Stimulated activated CD8-positive, alpha-beta memory T cell treated with anti-CD3 and anti-CD28 coated beads, Interleukin-4, amount 100 ng/mL, for 1 hour (primary cell): ENCODE measurements at places on chromosomes 3 and 15.

- DNase-seq, result no peak
These were observed 21.3 kb downstream of the MME start for GRCh38 chr3:155101398-155101797.

GRCh38 chr3:193909387-193909786 is 226.6 kb upstream of the HES1 start:
- no peak for DNase-seq

GRCh38 chr15:93803421-93804152 is 427.8 kb upstream of the MCTP2 start:
- no peak for DNase-seq

DNA sequence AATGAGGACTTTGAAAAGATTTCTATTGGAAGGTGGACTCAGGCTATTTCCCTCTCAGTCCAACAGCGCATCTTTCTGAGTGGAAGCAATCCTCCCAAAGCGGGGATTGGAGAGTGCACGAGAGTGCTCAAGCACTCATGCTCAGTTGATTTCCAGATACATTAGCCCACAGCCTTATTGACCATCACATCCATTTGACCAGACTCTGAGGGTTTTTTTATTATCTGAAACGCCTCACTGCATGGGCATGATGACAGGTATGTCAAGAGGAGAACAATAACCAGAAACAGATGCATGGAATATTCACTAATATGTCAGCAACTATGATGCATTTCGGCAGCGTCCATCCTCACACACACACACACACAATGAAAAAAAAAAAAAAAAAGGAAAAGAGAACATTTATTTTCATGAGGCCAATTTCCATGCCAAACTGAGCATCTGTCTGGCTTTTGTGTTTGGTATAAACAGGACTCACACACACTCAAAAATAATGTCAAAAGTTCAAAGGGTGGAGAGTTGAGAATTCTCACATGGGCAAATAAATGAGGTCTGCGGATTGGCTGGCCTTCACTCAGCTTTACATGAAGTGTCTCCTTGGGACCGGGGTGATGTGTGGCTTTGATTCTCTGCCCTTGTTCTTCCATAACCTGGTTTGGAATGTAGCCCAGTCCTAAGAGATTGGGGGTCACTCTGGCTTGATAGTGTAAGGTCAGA is 371.6 kb downstream of the MCTP2 start:
- no peak for DNase-seq

- no peak for DNase-seq
These were observed 121.5 kb downstream of the SLC9A9 start for GRCh38 chr3:143726727-143727126.

DNA sequence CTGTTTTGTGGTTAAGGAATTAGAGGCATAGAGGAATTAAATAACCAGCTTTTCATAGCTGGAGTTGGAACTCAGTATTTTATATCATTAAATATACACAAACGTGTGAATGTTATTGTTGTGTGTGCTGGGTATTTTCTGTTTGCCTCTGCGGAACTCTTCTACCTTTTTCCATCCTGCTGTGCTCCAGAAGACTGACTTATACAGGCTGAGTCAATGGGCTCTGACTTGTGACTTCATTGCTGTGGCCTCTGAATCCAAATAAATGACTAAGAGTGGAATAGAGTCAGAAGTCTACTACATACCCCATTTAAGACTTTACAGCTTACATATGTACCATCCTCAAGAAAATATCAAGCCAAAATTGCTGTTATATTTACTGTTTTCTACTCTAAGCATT is 17.6 kb downstream of the ARIH1 start:
- DNase-seq, result no peak

DNA sequence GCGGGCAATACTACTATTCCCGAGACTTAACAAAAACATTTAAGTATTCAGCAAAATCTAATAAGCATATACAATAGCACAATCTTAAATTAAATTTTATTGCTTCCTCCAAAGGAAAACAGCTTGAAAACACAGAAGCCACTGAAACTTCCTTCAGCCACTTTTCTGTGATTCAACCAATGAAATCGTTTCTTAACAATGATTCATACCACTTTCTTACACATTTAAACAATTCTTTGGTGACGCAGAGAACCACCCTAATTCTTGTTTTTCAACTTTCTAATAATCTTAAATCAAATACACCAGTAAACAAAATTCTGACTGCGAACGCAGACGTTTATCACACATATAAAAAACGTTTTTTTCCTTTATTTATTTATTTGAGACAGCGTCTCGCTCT is 4.1 kb downstream of the TJP1 start:
- no peak for DNase-seq

GRCh38 chr3:136300444-136300843 is 50.3 kb downstream of the PCCB start:
- DNase-seq, result no peak

GRCh38 chr3:137062250-137062649 is 104.5 kb downstream of the IL20RB start:
- DNase-seq, result no peak

DNA sequence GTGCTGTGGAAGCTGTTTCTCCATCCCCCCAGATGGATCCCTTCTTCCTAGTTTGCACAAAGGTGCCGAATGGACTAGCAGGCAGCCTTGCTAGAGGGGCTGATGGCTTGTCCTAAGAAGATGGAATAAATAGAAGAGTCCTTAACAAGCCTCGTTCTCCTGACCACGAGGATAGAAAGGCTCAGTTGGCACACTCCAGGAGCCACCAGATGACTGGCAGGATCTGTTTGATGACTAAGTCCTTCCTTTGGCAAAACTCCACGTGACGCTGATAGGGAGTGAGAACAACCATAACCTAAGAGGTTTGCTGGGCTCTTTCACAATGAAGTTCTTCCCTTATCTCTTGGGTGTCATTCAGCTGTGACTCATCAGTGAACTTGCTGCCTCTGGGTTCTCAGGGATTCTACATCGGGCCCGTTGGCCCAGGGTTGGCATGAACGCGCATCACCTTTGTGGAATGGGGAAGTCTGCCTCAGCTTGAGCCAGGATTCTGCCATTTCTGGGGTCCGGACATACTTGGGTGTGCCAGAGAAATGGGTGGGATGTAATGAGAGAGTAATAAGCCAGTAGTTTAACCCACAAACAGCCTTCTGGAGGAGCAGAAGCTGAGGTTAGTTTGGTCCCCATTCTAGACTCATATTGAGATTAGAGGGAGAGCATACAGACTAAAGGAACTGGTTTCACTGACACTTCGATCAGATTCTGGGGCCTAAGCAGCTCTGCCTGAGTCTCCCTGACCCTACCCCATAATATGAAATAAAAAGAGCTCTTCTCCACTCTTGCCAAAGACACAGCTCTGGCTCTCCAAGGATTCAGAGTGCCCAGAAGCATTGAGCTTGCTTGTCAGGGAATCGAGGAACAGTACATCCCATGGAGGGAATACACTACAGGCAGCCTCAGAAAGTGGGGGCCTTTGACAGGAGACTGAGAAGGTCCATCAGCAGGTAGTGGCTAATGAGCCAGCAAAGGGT is 2.0 kb upstream of the MELTF start:
- DNase-seq, result no peak

GRCh38 chr3:130539005-130539404 is 22.0 kb downstream of the COL6A6 start:
- DNase-seq, result no peak

GRCh38 chr15:88711806-88712205 is 73.0 kb downstream of the ISG20 start:
- DNase-seq, result no peak
